Effector memory CD4-positive, alpha-beta T cell (primary cell): ENCODE measurements at places on chromosomes 2 and 18.

- DNase-seq, result no peak
These were observed 97.4 kb upstream of the CCDC195 start for GRCh38 chr2:224813578-224813977.

- DNase-seq, result no peak
These were observed 130.6 kb downstream of the RAD51AP2 start for GRCh38 chr2:17387591-17387990.

DNA sequence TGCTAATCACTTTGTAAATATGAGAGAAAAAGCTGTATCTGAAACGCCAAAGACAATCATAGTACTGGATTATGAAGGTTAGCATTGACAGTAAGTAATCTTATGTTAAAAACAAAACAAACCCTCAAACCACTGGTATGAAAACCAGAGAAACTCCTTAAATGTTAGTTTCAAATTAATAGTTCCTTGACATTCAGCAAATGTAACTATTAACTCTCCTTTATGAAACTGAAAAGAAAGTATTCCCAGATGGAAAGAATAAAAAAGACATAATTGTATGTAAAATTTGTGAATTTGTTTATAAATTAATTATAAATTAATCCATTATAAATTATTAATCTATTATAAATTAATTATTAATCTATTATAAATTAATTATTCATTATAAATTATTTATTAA is 12.3 kb downstream of the FASTKD1 start:
- no peak for DNase-seq

DNA sequence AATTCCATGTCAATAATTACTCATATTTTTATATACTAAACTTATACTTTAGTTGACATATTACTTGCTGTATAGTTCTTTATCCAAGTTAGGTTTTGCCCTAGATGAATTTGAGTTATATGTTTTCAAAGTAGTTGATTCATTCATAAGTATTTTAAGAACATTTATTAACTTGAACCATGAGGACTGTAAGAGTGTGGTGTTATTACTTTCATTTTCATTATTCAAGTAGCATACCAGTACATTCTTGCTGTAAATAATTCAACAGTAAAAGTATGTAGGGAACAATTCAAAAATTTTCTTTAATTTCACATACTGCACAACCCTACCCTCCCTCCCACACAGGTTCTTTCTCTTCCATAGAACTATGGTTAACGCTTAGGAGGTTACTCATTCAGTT is 75.4 kb downstream of the ANKRD12 start:
- no peak for DNase-seq

DNA sequence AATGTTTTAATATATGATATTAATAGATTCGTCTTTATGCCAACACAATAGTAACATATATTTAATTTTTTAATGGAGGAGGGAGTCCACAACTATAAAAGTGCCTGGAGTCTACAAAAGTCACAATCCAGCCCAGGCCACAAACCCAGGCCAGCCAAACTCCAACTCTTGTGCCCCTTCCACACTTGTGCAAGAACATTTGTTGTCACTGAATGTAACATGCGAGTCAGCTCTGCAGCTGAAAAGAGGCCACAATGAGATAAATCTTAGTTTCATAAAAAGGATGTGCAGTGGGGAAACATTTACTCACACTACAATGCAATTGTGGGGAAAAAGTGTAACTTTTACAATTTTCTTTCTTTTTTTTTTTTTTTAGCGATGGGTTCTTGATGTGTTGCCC is 110.8 kb downstream of the MCFD2 start:
- no peak for DNase-seq

DNA sequence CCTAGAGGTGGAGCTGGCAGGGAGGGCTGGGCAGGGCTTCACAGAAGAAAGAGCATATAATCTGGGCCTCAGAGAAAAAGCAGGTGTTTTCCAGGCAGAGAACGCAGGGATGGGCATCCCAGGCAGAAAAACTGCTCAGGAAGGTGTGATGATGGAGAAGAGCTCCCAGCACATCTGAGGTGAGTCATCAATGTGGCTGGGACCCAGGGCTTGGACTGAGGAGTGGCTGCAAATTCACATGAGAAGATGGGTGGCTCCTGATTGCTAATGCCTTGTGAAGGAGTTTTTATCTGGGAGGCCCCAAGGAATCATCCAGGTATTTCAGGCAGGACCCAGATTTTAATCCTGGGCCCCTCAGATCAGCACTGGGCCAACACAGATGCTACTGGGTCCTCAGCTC is 10.2 kb downstream of the IL1F10 start:
- DNase-seq, result no peak

- no peak for DNase-seq
These were observed 29.0 kb upstream of the TTR start for GRCh38 chr18:31562726-31563125.

GRCh38 chr18:12944709-12945108 is 3.1 kb upstream of the SEH1L start:
- no peak for DNase-seq

GRCh38 chr2:202201220-202202160 is 36.9 kb downstream of the SUMO1 start:
- DNase-seq, result no peak

- no peak for DNase-seq
These were observed 729.4 kb downstream of the RNF144A start for GRCh38 chr2:7646661-7647060.

GRCh38 chr2:201909348-201909747 is 103.0 kb downstream of the CDK15 start:
- no peak for DNase-seq

GRCh38 chr2:219309278-219309677 is at the start of gene PTPRN:
Gene PTPRN (minus strand): TSS chr2:219309401. CDS start chr2:219309332, 69 bp downstream.
- DNase-seq, result no peak

DNA sequence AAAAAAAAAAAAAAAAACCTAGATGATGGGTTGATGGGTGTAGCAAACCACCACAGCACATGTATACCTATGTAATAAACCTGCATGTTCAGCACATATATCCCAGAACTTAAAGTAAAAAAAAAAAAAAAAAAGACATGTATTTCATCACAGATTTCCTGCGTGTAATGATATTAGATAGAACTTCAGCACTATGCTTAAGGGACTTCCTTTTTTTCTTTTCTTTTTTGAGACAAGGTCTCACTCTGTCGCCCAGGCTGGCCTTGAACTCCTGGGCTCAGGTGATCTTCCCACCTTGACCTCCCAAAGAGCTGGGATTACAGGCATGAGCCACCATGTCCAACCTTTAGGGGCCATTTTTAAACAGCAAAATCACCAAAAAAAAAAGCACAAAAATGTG is 42.0 kb downstream of the NEURL3 start:
- no peak for DNase-seq

DNA sequence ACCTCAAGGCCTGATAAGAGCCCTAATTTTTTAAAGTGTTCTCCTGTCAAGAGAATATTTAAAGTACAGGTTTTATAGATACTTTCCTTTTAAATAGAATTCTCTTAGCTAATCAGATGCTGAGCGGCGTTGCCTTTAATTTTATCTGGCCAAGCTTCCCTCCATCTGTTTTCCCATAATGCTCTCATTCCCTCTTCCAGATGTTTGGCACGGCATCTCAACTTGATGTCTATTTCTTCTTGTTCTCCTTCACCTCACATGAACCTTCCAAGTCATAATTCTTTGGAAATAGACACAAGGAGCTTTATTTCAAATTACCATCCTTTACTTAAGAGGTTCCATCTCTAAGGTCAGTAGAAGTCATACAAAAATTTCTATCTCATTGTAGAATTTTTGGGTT is 76.1 kb upstream of the CPO start:
- DNase-seq, result no peak

- no peak for DNase-seq
These were observed 322.8 kb downstream of the LRRTM4 start for GRCh38 chr2:77199411-77199810.

DNA sequence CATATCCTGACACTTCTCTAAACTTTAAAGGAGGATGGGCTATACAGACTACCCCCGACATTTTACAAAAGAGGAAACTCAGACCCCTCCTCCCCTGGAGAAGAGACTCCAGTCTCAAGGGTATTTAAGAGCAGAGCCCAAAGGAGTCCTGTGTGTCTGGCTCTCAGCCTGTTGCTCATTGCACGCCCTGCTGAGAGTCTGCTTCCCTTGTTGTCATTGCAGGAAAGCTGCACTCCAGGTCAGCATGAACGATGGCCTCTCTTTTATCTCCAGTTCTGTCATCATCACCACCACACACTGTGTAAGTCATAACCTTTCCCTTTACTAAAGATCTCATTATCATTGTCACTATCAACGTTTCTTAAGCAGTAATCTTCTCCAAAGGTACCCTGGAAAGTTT is 111.4 kb downstream of the ANTXR1 start:
- DNase-seq, result no peak

GRCh38 chr2:102449370-102449974 is 23.6 kb upstream of the SLC9A4 start:
- peak; percentile 20 for DNase-seq
